ENCODE measurements at places on chromosomes 4 and X.

GRCh38 chr4:122674371-122674770 lies 53.5 kb upstream of the IL21 start:
- DNase-seq = no peak

- DNase-seq = no peak
Observed at GRCh38 chr4:175215208-175215607, 297.1 kb downstream of the ADAM29 start.

DNA sequence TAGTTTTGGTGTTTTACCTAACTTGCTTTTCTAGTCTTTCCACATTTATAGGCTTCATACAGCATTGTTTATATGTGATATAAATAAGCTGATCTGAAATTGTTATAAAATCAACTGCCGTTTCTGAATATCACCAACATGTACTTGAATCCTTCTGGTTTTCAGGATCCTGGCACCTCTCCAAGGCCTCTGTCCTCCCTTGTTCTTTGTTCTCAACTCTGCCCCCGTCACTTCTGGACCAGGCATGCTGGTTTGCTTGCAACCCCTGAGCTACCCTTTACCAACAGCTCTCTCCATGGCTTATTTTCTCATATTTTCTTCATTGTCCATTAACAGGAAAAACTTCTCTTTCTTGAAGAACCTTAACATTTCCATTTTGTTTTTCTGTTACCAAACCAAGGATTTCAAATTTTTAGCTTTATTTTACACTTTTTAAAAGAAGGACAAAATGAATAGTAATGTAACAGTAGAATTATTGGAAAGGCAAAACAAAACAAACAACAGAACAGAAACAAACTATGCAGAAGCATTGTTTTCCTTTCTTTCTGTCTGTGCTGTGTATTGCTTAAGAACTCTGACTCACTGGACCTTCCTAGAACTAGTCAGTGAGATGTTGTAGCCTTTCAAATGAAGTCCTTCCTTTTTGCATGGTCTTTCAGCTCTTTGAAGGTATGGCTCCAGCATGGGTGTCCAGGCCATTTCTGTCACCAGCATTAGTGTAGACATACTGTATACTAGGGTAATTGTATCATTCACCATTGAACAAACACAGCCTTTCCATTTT lies 44.8 kb downstream of the BANK1 start:
- DNase-seq = peak; percentile 19

DNA sequence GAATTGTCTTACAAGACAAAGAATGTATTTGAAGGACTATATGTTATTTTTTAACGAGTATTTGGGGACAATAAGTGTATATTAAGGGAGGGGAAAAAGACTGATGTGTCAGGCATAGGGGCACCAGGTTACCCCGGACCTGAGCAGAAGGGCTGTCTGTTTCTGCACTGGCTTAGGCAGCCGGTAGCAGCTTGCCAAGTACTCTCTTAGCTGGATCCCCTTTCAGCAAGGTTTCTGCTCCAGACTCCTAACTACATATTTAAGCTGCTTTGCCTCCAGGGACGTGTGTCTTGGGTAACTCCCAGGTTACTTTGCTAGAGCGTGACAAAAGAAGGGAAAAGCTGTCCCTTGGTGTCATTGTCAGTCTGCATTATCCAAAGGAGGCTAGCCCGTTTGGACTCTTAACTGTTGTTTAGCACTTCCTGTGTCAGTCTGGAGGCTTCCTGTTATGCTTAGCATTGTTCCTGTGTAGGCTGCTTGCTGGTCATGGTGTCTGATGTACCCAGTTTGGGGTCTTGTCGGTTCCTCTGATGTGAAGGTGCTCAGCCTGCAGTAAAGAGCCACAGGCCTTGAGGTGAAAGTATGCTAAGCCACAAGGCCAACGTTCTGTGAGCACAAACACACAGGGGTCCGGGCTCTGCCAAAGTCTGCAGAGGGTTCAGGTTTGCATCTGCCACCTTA lies 11.6 kb downstream of the CXCR3 start:
- no peak for DNase-seq

- no peak for DNase-seq
Observed at GRCh38 chrX:129747533-129747932, 8.8 kb downstream of the XPNPEP2 start.

- DNase-seq = no peak
Observed at GRCh38 chr4:165433529-165433928, 54.7 kb downstream of the CPE start.

- peak; percentile 8 for DNase-seq
Observed at GRCh38 chr4:76996445-76996844, 46.9 kb downstream of the SEPTIN11 start.

GRCh38 chr4:185624259-185624589 lies 88.9 kb upstream of the PDLIM3 start:
- no peak for DNase-seq

- DNase-seq = peak; percentile 57
Observed at GRCh38 chrX:39730662-39731329, 367.0 kb downstream of the BCOR start.

GRCh38 chr4:153116291-153116680 lies 88.0 kb upstream of the TRIM2 start:
- DNase-seq = no peak

- no peak for DNase-seq
Observed at GRCh38 chrX:38513112-38513742, 48.1 kb upstream of the TSPAN7 start.

DNA sequence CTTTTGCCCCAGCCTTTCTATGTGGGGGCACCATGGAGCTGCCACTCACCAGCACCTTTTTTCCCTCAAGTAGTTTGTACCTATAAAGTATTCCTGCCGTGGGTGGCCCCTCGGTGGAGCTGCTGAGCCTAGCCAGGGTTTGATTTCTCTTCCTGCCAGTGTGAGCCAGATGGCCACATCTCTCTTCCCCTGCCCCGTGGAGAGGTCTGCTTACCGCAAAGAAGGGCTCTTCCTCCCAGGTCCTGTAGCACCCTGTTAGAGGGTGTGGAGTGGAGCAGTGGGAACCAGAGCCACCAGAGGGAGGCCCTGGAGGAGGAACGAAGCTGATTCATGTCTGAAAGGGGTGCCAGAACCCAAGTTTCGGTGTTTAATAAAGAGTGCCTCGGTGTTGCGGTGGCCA lies 95.4 kb downstream of the PTTG2 start:
- DNase-seq = no peak

DNA sequence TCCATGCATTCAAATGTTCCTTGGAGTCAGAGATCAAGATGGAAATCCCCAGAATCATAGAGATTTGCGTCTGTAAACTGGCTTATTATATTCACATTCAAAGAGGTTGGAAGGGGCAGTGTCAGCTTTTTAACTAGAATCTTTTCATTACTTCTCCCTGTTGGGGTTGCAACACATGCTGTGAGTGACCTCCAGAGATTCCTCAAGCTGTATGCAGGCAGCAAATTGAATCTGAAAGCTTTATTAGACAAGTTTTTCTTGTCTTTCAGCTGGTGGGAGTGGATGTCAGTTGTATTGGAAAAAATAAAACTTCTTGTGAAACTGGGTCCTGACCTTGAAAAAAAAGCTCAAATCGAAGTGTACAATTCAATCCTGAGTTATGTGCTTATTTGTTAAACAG lies 736.5 kb upstream of the FTHL17 start:
- no peak for DNase-seq

DNA sequence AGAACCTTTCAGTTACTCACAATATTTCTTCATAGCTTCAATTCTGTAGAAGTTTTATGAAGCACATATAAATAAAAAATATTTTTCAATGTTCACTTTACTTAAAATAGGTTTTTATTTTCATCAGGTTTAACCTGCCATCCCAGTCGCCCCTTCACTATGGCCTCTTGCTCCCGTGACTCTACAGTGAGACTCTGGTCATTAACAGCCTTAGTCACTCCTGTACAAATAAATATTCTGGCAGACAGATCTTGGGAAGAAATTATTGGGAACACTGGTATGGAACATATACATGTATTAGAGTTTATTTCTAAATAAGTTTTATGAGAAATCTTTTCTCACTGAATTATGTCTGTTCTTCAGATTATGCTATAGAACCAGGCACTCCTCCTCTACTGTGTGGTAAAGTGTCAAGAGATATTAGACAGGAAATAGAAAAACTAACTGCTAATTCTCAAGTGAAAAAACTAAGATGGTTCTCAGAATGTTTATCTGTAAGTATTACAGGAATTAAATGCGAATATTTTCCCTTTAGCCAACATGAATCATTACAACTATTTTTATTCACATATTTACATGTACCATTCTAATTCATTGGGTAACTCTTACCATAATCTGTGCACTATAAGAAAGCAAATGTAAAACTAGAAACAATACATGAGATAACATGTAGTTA lies 45.6 kb downstream of the SPATA4 start:
- no peak for DNase-seq

GRCh38 chrX:109187473-109188168 lies 294.3 kb downstream of the GUCY2F start:
- no peak for DNase-seq

GRCh38 chrX:72043636-72044035 lies 88.1 kb downstream of the RTL5 start:
- DNase-seq = no peak

DNA sequence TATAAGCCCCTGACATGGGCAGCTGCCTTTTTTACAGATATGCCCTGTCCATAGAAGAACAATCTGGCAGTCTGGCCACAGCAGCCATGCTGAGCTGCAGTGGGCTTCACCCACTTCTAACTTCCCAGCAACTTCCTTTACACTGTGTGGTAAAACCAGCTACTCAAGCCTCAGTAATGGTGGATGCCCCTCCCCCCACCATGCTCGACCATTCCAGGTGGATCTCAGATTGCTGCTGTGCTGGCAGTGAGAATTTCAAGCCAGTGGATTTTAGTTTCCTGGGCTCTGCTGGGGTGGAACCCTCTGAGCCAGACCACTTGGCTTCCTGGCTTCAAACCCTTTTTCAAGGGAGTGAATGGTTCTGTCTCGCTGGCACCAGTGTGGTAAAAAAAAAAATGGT lies 355.9 kb upstream of the EDA2R start:
- DNase-seq = no peak

DNA sequence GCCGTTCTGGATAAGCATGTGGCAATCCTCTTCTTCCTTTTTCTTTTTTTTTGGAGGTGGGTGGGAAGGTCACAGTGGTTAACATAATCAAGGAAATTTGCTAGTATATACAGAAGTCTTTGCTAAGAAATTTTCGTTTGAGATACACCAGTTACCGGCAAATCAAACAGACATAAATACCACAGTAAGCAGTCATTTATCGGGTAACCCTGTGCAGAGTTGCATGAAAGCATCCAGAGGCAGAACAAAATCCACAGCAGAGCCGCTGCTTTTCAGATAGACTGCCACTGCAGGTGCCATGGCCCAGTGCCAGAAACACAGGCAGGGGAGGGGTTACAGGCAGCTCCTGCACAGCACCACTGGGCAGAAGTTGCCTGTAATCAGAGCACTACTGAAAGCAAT lies 179.1 kb upstream of the MAB21L2 start:
- peak; percentile 86 for DNase-seq

DNA sequence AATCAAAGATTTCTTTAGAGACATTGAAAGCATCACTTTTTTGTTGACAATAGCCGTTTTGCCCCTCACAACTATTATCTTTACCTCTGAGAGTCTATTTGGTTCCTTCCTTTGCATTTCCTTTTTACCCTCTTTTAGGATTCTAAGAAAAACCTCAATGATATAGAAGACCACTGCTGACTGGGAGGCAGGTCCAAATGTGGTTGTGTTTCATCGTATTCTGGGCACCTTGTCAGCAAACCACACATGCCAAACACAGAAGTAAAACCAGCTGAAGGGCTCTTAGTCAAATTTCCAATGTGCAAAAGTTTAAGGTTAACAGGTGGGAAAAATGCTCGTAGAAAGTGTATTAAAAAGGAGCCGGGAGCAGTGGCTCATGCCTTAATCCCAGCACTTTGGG lies 5.1 kb upstream of the PRMT9 start:
- DNase-seq = no peak

GRCh38 chr4:56910172-56910967 lies 2.7 kb downstream of the REST start:
- DNase-seq = no peak

- DNase-seq = no peak
Observed at GRCh38 chr4:102578819-102579218, 77.7 kb downstream of the NFKB1 start.

DNA sequence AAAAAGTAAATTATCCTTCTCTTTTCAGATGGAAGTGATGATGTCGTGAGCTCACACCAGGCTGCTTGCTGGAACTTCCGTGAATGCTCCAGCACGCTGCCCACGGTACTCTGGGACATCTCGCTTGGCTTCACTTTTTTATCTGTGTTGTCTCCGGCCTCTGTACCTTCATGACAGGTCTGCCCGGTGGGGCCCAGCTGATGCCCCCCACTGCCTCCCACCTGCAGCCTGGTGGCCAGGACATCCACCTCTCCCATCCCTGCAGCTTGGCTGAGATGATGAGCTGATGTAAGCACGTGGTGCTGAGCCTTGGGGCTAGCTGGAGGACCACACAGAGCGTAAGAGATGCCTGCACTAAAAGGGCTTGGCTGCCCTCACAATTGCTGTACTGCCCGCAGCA lies 59.0 kb upstream of the HELT start:
- DNase-seq = no peak

DNA sequence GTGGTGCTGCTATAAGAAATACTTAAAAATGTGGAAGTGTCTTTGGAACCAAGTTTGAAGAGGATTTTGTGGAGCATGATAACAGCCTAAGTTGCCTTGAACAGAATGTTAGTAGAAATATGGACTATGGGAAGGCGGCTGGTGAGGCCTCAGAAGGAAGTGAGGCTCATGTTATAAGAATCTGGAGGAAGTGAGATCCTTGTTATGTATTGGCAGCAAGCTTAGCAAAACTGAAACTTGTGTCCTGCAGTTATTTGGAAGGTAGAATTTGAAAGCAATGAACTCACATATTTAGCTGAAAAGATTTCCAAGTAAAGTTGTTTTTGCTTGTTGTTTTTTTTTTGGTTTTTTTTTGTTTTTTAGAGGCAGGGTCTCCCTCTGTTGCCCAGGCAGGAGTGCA lies 13.6 kb upstream of the MED14 start:
- DNase-seq = no peak

DNA sequence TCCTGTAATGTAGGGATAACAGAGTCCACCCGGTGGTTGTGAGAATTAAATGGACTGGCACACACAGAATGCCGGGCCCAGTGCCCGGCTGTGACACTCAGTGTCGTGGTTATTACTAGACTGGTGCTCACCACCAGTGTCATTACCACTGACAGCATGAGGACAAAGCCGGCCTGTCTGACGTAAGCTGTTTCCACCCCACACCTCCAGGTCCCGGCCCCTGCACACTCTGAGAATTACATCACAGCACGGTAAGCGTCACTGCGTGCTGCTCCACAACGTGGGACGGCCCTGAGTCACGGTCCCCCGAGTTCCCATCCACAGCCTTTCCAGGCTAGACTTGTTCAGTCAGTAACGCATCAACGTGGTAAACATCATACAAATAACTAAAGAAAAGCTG lies 22.9 kb downstream of the FAT1 start:
- no peak for DNase-seq

DNA sequence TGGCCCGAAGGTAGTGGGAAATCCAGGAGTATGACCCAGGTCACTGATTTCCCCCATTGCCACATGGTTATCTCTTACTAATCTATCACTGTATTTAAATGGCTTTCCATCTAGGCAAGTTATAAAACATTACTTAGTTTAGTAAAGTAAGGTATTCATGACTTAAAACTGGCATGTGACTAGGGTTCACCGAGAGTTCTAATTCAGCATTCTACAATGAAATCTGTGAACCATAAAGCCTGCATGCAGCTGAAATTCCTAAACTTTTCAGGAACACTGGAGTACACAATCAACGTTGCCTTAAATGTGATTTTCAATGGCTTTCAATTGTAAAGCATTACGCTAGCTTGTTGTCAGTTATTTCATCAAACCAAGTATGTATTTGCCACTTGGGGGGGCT lies 22.7 kb upstream of the PRPS2 start:
- no peak for DNase-seq

All from NCI-H146 (cell line).